ENCODE measurements at places on chromosomes 1 and 21.
A peak's percentile ranks its signal among the peaks of the same experiment; 100 is the strongest.

DNA sequence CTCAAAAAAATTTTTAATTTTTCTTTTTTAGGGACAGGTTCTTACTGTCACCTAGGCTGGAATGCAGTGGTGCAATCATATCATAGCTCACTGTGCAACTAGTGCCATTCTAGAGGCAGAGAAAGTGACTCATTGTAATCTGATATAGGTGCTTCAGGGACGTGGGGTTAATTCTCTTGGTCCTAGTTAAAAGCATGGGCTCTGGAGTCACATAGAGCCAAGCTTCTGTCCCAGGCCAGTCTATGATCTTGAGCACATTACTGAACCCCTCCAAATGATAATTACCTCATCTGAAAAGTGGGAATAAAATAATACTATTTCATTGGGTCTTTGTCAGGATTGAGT is 1.1 kb upstream of the ADIPOR1 start:
- no peak for DNase-seq

- DNase-seq, result no peak
Measured at GRCh38 chr1:236149003-236149595, 6.8 kb downstream of the GPR137B start.

DNA sequence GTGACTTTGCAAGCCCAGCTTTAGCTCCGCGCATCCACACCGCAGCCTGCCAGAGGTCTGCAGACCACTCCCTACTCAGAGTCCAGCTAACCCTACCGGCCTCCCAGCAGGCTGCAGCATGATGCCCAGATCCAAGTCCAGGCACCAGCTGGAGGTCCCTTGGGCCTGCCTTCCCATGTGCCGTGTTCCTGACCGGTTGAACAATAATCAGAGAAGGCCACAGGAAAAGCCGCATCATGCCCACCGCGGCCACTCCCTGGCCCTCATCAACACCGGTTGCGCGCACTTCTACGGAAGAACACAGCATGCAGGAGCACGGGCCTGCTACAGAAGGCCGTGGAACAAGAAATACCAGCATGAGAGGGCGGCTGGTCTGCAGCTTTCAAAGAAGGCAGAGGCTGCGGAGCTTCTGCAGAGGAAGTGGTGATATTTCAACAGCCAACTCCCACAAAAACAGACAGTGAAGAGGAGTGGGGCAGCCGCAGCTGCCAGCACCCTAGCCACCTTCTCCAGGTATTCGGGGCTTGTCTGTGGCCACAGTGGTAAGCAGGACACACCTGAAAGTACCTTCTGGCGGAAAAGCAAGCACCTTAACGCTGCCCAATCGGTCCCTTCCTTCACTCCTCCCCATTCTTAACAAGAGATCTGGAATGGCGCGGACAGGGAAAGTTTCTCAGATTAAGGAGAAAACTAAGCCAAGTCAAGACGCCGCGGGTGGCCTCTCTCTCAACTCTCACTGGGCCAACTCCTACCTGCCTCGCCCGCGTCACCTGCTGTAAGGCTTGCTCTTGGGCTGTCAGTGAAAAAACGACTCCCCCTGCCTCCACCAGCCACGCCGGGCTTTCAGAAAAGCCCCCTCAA is 1.5 kb downstream of the PGBD5 start:
- DNase-seq, result no peak

GRCh38 chr1:36231191-36231590 is 6.9 kb downstream of the THRAP3 start:
- DNase-seq, result no peak

GRCh38 chr1:231035799-231036198 is 4.3 kb downstream of the FAM89A start:
- no peak for DNase-seq

GRCh38 chr1:245370905-245371581 is 216.3 kb downstream of the KIF26B start:
- no peak for DNase-seq

GRCh38 chr1:86502721-86503405 is 34.1 kb downstream of the CLCA1 start:
- DNase-seq, result no peak

- DNase-seq, result no peak
Measured at GRCh38 chr1:119442756-119443155, 27.8 kb downstream of the HSD3B2 start.

DNA sequence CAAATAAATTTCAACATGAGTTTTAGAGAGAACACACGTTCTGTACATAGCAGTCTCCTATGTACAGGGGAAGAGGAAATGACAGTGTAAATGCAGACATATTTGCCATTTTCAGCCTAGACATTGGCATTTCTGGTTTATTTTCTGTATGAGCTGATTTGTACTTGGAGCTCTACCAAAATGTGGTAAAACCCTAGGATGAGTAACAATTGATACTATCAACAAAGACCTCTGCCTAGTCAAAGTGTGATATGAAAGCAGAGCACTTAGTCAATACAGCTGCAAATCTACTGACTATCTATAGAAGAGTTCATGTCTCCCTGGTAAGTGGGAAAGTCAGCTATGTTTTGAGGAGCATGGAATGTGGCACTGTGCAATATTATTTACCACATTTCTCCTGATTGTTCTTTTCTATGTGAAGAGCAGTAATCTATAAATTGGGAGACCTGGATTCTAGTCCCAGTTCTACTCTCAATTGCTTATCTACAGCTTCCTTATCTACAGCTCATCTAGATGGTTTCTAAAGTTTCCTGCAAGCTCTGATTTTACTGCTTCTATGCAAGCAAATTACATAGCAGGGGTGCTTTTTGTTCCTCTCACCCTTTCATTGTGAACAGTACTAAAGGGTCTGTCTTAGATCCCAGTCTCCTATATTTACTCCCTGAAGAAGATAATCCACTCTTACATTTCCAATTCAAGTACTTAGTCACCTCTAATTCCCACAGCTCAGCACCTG is 334.2 kb downstream of the NTNG1 start:
- no peak for DNase-seq

GRCh38 chr1:47950471-47950870 is 46.7 kb downstream of the TRABD2B start:
- DNase-seq, result no peak

GRCh38 chr1:240652961-240653409 is 41.0 kb upstream of the GREM2 start:
- DNase-seq, result no peak

DNA sequence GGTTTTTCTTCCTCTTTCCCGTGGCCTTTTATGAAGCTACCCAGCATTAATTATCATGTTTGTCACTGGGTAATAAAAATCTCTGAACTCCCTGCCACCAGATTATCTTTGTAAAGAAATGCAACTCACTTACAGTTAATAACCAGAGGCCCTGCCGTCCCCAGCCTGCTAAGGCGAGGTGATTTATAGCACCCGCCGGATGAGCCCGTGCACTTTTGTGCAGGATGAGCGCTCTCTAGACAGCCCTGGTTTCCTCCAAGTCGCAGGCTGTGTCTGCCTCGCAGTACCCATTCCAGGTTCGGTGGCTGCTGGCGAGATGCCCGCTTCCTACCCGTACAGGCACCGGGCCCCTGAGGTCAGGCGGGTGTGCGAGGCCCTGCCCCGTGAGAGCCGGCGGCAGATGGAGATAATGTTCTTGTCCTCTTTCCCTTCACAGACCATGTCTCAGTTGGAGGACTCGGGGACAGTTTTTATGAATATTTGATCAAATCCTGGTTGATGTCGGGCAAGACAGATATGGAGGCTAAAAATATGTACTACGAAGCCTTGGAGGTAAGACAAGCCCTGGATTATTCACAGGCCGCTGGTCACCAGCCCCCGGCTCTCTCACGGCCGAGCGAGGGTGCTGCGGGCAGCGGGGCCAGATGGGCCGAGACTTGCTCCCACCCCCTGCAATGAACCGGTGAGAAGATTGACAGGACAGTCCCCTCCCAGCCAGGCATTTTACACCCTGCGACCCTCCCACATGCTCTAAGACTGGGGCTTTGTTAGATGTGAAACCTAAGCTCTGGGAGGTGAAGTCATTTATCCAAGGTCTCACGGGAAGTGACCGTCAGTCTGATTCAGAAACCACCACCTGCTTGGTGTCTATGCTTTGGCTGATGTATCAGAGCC is 28.5 kb upstream of the SELENON start:
- no peak for DNase-seq

- no peak for DNase-seq
Measured at GRCh38 chr21:40043423-40043822, 176.2 kb downstream of the PCP4 start.

DNA sequence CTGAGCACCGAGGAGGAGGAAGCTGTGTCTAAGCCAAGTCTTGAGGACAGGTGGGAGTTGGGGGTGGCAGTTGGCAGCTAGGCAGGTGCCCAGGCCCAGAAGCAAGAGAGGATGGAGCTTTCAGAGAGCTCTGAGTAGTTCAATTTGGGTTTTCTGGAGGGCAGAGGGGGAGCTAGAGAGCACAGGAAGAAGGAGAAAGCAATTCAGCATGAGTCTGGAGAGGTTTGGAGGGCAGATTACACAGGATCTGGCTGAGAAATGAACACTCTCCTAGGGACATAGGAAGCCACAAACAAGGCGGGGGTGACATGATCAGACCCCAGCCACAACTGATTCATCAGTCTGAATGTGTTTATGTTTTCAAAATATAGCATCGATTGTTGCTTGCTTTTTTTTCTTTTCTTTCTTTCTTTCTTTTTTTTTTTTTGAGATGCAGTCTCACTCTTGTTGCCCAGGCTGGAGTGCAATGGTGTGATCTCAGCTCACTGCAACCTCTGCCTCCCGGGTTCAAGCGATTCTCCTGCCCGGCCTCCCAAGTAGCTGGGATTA is 23.8 kb downstream of the PTPRF start:
- peak; percentile 40 for DNase-seq

DNA sequence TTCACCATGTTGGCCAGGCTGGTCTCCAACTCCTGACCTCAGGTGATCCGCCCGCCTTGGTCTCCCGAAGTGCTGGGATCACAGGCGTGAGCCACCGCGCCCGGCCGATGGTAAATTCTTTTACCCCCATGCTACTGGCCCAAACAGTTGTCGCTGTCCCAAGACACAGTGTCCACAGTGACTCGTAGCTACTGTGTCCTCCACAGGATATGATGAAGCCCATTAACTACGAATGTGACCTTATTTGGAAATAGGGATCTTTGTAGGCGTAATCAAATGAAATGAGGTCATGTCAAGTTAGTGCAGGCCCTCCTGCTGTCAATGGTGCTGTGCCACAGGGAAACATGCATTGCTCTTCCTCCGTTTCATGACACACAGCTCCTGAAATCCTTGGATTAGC is 8.5 kb downstream of the FNDC10 start:
- no peak for DNase-seq
